Aorta (tissue), 5 donors: ENCODE measurements at places on chromosomes 16 and 17.

- no peak for DNase-seq
These were observed 22.7 kb downstream of the CYTH1 start for GRCh38 chr17:78759203-78759968.

GRCh38 chr16:80913397-80913796 lies 93.3 kb downstream of the CMC2 start:
- no peak for DNase-seq

GRCh38 chr16:59748531-59748930 lies 1014.4 kb upstream of the GOT2 start:
- no peak for DNase-seq

GRCh38 chr16:86201746-86202145 lies 302.8 kb downstream of the IRF8 start:
- no peak for DNase-seq

- DNase-seq = no peak
These were observed 15.9 kb upstream of the ICAM2 start for GRCh38 chr17:64036198-64036922.

GRCh38 chr17:32719689-32720088 lies 157.2 kb downstream of the MYO1D start:
- DNase-seq = no peak

DNA sequence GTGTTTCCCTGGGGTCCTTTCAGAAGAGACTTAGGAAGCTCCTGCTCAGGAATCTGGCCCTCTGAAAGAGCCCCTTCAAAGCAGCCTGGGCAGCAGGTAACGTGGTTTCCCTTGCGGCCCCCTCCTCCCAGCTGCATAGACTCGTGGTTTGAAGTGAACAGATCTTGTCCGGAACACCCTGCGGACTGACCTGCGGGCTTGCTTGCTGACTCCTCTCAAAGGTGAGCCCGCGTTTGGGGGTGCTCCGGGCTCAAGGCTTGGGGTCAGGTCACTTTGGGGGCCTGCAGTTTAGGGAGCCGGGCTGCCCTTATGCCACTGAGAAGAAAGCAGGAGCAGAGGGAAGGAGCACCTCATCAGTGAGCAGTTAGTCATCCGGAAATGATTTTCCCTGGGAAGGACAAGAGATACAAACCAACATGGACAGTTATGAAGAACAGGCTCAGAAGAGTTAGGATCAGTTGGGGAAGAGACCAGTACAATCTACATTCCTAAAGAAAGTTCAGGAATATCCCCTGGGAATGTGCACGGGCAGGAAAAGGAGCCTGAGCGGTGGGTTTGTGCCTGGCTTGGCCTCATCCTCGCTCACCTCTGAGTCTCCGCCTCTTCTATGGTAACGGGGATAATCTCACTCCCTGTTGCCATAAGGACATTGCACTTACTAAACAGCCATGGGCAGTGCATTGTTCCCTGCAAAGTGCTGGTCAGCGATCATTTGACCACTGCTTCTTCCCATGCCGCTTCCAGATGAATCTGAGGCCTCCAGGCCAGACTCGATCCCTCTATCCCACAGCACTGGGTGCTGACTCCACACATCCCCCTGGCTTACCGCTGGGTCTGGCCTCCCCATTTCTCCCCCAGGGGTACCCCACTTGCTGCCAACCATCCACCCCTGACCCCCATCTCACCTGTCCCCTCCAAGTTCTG lies 10.0 kb downstream of the LDHD start:
- DNase-seq = peak; percentile 47

DNA sequence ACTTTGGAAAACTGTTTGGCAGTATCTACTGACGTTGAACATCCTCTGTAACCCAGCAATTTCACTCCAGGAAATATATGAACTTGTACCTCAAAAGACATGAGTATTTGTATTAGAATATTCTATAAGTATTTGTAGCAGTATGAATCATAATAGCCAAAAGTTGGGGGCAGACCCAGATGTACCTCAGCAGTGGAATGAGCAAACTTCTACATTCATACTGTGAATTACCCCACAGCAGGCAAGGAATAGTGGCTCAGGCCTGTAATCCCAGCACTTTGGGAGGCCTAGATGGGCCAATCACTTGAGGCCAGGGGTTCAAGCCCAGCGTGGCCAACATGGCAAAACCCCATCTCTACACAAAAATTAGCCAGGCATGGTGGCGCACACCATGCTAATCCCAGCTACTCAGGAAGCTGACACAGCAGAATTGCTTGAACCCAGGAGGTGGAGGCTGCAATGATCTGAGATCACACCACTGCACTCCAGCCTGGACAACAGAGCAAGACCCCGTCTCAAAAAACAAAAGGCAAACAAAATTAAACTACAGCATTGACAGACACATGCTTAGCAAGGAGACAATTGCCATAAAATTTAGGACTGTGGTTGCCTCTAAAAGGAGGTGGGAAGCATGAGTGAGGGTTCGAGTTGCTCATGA lies 11.2 kb upstream of the HELZ start:
- no peak for DNase-seq

DNA sequence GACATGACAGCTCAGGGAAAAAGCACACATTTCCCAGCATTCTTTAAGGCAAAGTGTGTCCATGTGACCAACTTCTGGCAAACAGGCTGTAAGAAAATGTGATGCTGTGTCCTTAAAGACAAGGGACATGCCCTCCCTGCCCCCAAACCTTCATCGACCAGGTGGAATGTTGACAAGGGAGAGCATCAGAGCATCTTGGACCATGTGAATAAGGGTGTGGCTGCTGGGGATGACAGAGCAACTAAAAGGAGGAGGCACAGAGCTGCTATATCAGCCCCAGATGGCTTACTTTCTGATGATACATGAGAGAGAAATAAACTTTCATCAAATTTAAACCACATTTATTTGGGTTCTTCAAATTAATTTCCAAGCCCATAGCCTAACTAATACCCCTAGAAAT lies 2.2 kb upstream of the ZNF23 start:
- no peak for DNase-seq

GRCh38 chr17:14452856-14453255 lies 152.0 kb downstream of the HS3ST3B1 start:
- DNase-seq = no peak

DNA sequence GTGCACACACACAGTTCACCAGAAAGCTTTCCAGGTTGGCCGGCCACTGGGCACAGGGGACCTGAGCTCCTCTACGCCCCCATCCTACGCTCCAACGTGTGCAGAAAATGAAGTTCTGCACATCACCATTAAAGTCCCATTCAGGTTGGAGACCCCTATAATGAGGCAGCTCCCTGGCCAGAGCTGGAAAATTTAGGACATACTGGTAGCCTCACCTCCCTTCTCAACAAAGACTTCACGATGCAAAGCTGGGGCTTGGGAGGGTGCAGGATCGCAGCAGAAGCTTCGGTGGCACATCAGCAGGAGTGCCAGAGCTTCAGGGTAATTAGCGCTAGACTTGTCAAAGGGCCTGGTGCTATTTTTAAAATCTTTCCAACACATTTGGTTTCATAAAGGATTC lies 15.4 kb upstream of the CALB2 start:
- DNase-seq = no peak

- no peak for DNase-seq
These were observed 130.4 kb downstream of the ABCC12 start for GRCh38 chr16:48025359-48025758.

GRCh38 chr17:9220398-9221146 lies 199.3 kb downstream of the NTN1 start:
- DNase-seq = no peak

GRCh38 chr16:56478281-56479049 lies 27.1 kb downstream of the OGFOD1 start:
- no peak for DNase-seq

- DNase-seq = no peak
These were observed 129.5 kb downstream of the DYNLRB2 start for GRCh38 chr16:80670170-80670865.

- no peak for DNase-seq
These were observed 36.8 kb upstream of the RASD1 start for GRCh38 chr17:17532991-17533390.

DNA sequence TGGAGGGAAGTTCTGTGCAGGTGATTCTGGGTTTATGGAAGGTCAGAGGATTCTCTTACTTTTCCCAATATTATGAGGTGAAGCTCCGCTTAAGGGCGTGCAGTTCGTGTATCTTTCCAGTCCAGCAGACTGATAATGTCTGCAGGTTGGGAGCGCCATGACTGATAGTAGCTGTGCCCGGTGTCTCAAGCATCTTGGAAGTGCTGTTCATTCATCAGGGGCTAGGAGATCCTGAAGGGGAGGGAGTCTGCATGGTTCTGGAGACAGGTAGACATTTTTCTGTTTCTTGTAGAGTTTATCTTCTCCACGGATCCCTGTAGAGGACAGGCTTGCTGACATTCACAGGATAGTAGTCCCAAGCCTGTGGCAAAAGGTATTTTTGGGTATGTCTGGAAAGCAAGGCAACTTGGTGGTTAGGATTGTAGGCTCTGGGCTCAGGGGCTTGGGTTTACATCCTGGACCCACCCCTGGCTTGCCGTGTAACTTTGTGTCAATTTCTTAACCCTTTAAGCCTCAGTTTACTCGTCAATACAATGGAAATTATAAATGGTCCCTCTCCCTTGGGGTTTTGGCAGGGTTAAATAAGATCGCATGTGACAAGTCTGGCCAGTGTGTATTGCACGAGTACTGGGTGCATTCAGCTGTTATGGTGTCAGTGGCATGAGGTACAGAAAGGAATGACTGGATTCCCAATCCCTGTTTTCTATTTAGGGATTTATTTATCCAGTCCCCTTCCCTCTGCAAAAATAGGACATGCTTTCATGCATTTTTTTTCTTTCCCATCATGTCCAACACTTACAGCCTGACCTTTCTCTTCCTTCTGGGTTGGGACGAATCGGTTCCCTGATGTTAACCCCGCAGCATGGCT lies 8.2 kb downstream of the HLF start:
- DNase-seq = no peak

- no peak for DNase-seq
These were observed 601 bp downstream of the PHKB start for GRCh38 chr16:47461598-47462266.

DNA sequence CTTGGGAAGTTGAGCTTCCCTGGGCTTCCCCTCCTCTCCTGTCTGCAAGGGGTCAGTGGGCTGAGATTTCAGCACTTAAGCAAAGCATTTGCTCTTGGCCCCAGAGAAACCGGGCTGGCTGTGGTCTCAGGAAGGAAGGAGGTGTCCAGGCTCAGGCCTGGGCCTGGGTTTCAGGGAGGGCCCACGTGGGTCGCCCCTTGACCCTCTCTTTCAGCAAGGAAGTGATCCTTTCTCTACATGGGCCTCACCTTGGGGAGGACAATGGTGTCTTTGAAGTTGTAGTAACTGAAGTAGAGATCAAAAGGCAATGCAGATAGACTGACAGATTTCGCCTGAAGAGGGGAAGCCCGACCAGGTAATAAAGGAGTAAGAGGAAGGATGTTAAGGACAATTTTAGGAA lies 2.7 kb downstream of the NOD2 start:
- DNase-seq = no peak

DNA sequence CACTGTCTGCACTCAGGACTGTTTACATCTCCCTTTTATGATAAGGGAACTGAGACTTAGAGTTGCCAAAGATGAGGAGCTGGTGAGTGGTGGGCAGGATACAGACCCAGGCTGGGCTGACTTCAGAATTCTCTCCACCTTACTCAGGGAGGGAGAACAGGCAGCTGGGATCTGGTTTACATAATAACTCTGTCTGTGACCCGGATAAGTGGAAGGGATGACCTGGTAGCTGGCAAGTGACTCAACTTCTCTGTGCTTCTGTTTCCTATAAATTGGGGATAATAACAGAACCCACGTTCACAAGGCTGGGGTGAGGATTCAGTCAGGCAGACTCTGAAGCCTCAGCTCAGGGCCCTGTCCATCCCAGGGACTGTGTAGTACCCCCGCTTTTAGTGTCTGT lies 2.6 kb downstream of the SNX20 start:
- peak; percentile 4 for DNase-seq

DNA sequence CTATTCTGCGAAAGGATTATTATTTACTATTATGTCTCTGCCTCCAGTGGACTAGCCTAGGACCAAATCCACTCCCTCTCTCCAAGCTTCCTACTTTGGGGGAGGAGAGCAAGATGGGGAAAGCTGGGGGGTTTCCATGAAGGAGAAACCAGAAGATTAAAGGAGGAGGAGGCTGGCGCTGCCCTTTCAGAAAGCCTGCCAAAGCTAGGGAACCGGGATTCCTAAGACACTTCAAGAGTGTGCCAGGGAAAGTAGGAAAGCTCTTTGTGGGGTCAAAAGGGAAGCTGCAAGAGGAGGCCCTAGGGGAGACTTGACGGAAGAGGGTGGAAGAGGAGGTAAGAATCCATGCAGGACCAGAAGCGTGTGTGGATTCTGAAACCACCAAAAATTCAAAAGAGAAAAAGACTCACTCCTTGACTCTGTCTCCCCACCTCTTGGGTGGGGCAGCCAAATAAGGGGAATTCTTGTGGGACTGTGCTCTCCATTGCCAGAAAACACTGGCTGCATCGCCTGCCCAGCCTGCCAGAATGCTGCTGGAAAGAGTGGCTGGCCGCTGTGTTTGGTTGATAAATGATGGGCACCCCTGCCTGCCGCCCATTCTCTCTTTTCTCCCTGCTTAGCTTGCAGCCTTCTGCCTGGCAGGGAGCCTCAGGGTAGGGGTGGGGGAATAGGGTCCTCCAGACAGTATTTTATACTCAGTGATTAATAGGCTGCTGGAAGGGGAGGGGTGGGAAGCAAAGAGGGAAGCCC lies 11.8 kb upstream of the KAT7 start:
- DNase-seq = peak; percentile 81

- DNase-seq = no peak
These were observed 17.7 kb upstream of the SLC12A3 start for GRCh38 chr16:56847173-56847910.

DNA sequence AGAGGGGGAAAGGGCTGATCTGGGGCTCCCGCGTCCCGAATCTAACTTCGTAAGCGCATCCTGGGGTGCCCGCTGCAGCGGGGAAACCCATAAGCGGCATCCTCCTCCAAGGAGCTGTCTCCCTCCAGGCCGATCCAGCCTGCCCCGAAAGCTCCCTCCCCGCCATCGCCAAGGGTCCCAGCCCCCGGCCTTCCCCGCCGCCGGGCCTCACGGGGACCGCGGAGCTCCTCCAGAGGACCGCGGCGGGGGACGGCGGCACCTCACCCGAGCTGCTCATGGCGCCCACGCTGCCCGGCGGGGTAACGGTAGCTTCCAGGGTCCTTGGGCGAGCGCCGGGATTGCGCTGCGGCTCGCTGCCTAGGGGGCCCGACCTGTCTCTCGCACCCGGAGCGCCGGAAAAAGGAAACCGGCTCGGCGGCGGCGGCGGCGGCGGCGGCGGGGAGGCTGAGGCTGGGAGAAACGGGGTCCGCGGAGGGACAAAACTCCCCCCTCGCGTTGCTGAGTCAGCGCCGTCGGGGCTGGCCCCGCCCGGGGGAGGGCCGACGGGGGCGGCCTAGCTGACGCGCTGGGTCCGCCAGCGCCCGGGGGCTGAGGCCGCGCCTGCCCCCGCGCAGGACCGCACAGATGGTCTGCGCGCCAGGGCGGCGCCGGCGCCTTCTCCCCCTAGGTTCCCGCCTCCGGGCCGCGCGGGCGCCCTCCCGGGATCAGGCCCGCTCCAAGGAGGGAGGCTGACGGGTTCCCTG lies at the start of gene BLMH:
Gene BLMH (minus strand): TSS at position 402 of the 743 bp plus-strand sequence. CDS start 125 bp downstream, at position 277.
- DNase-seq = peak; percentile 96

DNA sequence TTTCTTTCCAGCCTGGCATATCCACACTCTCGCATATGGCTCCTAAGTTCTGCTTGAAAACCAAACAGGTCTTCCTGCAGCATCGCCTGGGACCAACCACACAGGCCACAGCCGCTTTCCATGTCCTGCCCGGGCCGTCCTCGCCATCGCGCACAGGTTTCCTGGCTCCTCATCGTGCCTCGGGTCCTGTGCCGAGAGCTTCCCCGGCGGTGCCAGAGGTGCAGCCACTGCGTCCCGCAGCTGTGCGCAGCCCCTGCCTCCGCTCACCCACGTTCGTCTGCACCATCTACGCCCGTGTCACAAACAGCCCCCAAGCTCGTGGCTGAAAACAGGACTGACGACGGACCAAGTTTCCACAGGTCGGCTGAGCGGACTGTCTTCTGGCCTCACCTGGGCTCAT lies 6.3 kb upstream of the ZFPM1 start:
- no peak for DNase-seq
